ENCODE measurements at places on chromosomes 11 and 22. TPM values are rescaled to one million over a fixed set of nuclear protein-coding genes. Genes with fewer than 3 reads are reported as not detected.

DNA sequence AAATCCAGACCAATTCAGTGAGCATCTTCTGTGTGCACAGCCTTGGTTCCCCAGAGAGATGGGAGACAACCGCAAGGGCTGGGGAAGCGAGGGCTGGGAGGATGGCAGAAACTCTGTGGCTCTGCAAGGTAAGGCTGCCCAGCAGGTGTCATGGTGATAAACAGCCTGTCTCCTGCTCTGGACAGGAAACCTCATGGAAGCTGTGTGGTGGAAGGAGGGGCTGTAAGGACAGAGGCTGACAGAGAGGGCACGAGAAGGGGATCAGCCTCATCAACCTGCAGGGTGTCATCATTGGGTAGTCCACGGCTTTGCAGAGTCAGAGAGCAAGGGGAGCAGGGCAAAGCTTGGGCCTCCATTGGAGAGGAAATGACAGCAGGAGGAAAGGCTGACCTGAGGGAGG, 138.4 kb upstream of the CADM1 start:
- peaks cover 12% of the 10 kb centered on the region for H3K27me3 ChIP-seq
- no peaks in the 10 kb centered on the region for H3K4me1 ChIP-seq
- H3K36me3 ChIP-seq, result no peaks in the 10 kb centered on the region
- DNase-seq, result no peak
- no peak overlapping the region for H3K27ac ChIP-seq

GRCh38 chr22:45516923-45517675, 14.4 kb downstream of the FBLN1 start:
- H3K27me3 ChIP-seq, result no peaks in the 10 kb centered on the region
- H3K4me1 ChIP-seq, result peaks cover 42% of the 10 kb centered on the region
- H3K27ac ChIP-seq, result no peak overlapping the region
- no peak for DNase-seq
- H3K4me3 ChIP-seq, result no peak overlapping the region

GRCh38 chr11:38948392-38948791, 2350.4 kb upstream of the RAG2 start:
- H3K36me3 ChIP-seq, result no peaks in the 10 kb centered on the region
- H3K4me1 ChIP-seq, result no peaks in the 10 kb centered on the region
- H3K4me3 ChIP-seq, result no peak overlapping the region
- no peak for DNase-seq
- no peaks in the 10 kb centered on the region for H3K27me3 ChIP-seq

DNA sequence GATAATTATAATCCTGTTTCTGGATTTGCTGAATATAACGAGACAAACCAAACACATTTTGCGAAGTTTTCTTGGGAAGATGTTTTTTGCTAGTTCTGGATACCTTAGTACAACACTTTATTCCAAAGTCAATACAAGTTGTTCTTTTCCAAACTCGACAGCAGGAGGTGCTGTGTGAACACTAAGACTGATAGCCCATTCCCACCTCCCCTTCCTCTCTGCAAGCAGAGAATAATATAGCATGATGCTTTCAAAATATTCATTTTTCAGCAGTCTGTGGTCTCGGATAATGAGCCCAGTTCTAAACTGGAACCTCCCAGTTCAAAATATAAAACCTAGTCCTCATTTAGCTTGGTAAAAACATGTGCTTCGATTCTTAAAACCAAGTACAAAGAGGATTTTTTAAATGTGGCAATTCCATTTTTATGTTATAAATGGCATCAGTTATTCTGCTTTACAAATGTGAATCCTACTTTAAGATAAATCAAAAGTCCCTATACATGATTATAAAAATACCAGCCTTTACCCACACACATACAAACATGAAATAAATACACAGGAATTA, 129.1 kb downstream of the DCDC1 start:
- peaks cover 14% of the 10 kb centered on the region for H3K4me1 ChIP-seq
- peak; percentile 14 for DNase-seq

DNA sequence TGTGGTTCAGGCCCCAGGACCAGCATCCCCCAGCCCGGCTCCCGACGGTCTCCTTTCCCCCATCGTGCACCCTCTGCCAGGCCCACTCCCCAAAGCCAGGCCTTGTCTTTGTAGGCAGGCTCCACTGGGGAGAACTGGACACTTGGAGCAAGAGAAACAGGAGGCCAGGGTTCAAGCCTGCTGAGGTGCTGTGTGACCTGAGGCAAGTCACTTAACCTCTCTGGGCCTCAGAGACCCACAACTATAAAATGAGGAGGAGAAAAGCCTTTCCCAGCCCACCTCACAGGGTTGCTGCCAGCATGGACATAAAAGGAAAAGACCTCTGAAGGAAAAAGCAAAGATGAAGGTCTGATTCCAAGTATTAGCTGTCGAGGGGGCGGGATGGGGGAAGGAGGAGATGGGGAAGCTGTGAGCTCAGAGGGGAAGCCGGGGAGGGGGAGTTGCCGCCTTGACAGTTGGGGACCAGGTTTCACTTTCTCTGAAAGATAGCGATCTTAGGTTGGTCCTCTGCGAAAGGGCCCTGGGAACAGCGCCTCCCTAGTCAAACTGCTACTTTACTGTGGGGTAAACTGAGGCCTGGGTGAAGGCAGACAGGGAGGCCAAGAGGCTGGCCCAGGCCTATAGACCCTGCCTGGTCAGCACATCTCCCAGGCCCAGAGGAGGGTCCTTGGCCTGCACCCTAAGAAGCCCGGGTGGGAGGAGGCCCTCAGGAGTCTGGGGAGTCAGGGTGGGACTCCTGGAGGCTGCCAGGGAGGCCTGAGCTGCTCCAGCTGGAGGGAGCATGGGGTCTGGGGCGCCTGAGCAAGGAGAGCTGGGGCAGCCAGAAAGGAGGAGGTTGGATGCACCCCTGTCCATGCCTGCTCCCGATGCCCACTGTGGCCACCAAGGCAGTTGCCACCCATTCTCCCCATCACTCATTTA, 991 bp upstream of the OSM start:
- no peak overlapping the region for H3K27ac ChIP-seq
- no peaks in the 10 kb centered on the region for H3K36me3 ChIP-seq
- no peaks in the 10 kb centered on the region for H3K27me3 ChIP-seq
- peaks cover 3% of the 10 kb centered on the region for H3K4me1 ChIP-seq

DNA sequence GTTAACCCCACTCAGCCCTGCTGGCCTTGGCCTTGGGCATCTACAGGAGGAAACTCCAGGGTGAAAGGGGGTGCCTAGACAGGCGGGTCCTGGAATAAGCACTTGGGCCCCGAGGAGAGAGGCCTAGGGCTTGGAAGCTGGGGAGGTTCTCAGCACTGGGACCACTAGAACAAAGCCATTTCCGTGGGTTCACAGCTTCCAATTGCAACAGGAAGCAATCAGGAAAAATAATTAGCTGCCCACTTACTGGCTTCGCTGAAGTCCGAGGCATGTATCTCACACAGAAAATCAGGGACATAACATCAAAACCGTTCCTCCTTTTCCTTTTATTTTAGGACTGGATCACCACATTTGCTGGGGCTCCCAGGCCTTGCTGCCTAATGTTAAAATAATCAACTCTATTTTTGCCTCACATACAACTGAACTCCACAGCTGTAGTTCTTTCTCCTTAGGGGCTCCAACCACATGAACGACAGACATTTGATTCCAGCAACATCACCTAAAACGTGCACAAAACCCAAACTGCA, 161.1 kb upstream of the GRK3 start:
- H3K4me1 ChIP-seq, result peaks cover 31% of the 10 kb centered on the region
- H3K36me3 ChIP-seq, result no peaks in the 10 kb centered on the region
- DNase-seq, result no peak

- H3K4me1 ChIP-seq, result no peaks in the 10 kb centered on the region
- no peaks in the 10 kb centered on the region for H3K36me3 ChIP-seq
- H3K4me3 ChIP-seq, result no peak overlapping the region
- H3K27me3 ChIP-seq, result no peaks in the 10 kb centered on the region
- H3K27ac ChIP-seq, result no peak overlapping the region
These were observed 62.0 kb upstream of the ZC3H12C start for GRCh38 chr11:110031171-110031570.

DNA sequence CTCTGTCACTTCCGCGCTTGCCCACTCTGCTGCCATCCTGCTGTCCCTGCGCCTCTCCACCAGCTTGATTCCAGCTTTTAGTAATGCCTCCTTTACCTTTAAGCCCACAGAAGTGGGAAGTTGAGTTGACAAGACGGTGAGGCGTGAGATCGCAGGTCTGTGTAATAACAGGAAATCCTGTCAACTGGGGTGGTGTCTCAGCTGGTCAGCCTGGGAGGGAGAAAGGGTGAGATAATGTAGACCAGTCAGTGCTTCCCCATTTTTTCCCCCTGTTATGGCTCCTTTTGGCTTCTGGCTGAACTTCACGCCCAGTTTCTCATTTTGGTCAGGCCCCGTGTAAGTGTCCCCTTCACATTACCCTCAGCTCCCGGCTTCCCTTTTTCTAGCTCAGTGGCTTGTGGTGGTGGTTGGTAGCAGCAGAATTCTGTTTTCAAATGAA, 98.9 kb downstream of the TRAF6 start:
- no peak overlapping the region for H3K4me3 ChIP-seq
- no peaks in the 10 kb centered on the region for H3K4me1 ChIP-seq
- no peak for DNase-seq
- H3K27ac ChIP-seq, result no peak overlapping the region
- H3K36me3 ChIP-seq, result no peaks in the 10 kb centered on the region

The TEF gene
- 3.6 TPM for polyA plus RNA-seq

The PYGM gene
- polyA plus RNA-seq, result 0.08 TPM

The SCUBE1 gene
- 0.06 TPM for polyA plus RNA-seq

The MIOX gene
- 0.05 TPM for polyA plus RNA-seq

The GLYATL2 gene
- 0.31 TPM for polyA plus RNA-seq

The ARHGAP20 gene
- 0.78 TPM for polyA plus RNA-seq

The ZNF214 gene
- 2.5 TPM for polyA plus RNA-seq

The OR51B2 gene
- polyA plus RNA-seq, result not detected

The INS gene
- polyA plus RNA-seq, result not detected

Measured in SK-N-SH (cell line).